D721Med (cell line): ENCODE measurements at places on chromosomes 2 and 18.

DNA sequence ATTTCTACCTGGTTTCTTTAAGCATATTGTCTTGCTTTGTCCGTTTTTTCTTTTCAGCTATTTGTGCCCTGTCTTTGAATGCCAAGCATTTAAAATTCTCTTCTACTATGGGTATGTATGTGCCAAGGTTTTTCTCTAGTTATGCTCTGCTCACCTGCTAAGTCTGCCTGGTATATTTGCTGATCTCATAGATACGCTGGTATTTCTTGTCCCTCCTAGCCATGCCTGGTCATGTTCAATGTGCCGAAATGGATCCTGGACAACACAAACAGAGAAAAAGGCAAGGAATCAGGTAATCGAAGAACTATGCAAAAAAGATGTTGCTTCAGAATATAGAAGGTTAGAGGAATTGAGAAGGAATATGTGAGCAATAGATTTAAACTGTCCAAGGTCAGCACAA, 14.9 kb upstream of the KDM3A start:
- no peak for DNase-seq

- DNase-seq = no peak
Measured at GRCh38 chr2:162731917-162732804, 106.4 kb downstream of the KCNH7 start.

- no peak for DNase-seq
Measured at GRCh38 chr18:43772907-43773306, 495.6 kb upstream of the SYT4 start.

- DNase-seq = no peak
Measured at GRCh38 chr2:16462958-16463357, 202.7 kb downstream of the CYRIA start.

DNA sequence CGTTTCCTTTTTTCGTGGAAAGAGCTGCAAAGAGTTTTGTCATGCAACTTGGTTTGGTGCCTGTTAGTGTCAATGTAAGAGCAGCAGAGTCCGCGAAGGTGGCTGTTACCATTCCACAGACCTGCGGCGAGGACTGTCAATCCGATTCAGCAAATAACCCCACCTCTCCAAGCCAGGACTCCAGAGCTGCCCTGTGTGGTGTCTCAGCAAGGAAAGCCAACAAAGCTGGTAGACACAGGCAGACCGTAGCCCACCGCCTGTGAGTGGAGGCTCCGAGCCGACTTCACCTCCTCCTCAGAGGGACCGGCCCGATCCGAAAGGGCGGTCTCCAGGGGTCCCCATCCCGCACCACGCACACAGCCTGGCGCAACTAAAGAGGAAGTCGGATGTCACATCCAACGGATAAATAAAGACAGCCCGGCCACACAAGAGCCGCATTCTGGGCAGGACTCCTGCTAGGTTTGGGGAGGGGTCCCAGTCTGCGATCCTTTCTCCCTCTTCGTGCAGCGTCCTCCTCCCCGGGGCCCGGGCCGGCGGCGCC, 819 bp downstream of the ANKRD44 start:
- DNase-seq = no peak

DNA sequence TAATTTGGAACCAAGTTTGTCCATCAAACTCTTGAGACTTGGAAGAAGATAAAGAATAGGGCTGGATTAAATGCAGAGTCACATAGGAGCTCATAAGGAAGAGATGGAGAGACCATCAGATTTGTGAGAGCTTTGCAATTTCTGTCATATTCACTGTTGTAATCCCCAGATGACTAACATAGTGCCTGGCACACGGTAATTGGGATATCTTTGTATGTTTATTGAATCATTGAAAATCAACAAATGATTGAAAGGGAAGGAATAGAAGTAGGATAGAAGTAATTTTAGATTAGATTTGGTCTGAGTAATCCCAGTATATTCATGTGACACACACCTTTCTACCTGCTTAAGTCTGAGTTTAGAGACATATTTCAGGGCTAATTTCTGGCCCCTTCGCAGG, 75.4 kb downstream of the LCLAT1 start:
- DNase-seq = no peak

GRCh38 chr18:6719910-6720683, 9.4 kb upstream of the ARHGAP28 start:
- DNase-seq = no peak

GRCh38 chr2:159455330-159455918, 160.9 kb downstream of the BAZ2B start:
- no peak for DNase-seq

DNA sequence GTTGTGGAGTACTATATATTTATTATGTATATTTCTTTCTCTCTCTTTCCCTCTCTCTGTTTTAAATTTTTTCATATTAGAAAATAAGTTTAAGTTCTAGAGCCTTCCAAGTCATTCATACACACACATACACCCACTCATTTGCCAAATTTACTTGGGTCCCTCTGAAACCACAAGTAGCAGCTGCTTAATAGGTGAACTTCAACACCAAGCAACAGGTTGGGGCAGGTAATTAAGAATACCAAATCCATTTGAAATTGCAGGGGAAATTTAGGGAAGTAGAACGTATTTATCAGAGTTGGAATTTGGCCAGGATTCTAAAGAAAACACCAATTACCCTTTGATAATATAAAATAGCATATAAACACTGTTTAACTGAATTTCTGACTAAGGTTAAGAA, 75.0 kb upstream of the RBBP8 start:
- DNase-seq = no peak

DNA sequence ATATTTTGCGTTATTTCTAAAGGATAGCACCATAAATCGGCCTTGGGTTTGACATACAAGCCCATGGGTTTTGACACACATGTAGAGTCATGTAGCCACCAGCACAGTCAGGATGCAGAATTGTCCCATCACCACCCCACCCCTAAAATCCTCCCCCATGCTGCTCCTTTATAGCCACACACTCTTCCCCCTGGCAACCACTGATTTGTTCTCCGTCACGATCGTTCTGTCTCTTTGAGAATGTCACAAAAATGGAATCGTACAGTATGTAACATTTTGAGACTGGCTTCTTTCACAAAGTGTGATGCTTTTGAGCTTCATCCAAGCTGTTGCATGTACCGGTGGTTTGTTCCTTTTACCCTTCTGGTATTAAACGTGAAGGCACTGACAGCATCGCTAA, 39.1 kb downstream of the CRACDL start:
- DNase-seq = no peak

GRCh38 chr2:30270166-30270565, 38.8 kb downstream of the LBH start:
- no peak for DNase-seq

DNA sequence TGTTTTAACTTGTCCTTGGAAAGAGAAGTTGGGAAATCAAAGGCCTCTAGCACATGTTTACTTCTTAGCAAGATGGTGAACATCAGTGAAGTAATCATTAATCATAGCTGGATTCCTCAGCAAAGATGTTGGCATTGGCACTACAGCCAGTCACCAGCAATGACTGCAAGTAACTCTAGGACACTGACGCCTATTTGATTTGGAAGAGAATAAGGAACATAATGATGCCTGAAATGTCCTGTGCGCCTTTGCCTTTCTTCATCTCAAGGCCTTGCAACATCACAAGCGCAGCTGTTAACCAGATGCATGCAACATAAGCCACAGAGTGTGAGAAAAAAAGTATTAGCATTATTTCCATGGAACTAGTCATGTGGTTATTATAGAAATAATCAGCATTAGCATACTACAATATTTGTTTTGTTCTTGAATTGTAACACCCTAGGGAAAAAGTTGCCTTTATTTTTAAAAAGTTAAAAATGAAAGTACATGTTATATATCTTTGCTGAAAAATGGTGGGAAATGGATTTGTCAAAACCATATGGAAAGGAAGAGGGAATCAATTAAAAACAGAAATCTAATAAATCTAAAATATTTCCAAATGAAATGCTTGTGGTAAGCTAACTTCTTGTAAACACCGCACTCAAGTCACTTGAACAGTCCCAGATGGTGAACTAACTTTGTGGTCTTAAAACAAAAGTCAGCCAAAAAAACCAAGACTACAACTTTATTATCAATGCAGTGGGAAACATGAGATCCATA, 55.6 kb downstream of the THADA start:
- no peak for DNase-seq

DNA sequence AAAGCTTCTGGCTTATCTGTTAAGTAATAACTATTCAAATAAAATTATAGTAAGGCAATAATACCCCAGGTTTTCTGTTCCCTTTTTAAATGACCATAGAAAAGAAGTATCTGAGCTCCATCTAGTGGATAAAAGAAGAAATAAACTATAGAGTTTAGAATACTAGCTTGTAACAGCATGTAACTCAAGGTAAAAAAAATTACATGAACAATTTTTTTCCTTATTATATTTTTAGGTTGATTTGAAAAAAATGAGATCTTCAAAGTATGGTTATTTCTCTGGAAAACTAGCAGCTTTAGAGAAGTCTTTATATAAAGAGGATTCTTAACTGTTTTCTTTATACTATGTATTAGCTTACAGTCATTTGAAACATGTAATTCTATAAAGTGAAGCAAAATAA, 58.1 kb downstream of the NCKAP1 start:
- no peak for DNase-seq

DNA sequence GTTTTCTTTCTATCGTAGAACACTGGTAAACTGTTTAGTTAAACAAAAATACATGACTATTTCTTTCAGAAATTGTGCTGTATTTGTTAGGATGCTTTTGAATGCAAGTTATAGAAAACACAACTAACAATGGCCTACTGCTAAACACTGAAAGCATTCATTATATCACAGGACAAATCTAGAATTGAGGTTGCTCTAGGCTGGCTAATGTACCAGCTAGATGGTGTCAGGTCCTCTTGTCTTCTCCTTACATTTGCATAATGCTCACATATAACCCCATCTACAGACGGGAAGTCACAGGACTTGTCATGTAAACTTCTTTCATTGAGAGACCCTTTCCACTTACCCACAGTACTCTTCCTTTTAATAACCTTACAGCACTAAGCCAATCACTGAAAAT, 586.8 kb downstream of the DSC3 start:
- DNase-seq = no peak

GRCh38 chr2:222313816-222314215, 15.0 kb upstream of the PAX3 start:
- DNase-seq = no peak
